ENCODE measurements at places on chromosomes 1 and 21. TPM values are rescaled to one million over a fixed set of nuclear protein-coding genes. Genes with fewer than 3 reads are reported as not detected.

DNA sequence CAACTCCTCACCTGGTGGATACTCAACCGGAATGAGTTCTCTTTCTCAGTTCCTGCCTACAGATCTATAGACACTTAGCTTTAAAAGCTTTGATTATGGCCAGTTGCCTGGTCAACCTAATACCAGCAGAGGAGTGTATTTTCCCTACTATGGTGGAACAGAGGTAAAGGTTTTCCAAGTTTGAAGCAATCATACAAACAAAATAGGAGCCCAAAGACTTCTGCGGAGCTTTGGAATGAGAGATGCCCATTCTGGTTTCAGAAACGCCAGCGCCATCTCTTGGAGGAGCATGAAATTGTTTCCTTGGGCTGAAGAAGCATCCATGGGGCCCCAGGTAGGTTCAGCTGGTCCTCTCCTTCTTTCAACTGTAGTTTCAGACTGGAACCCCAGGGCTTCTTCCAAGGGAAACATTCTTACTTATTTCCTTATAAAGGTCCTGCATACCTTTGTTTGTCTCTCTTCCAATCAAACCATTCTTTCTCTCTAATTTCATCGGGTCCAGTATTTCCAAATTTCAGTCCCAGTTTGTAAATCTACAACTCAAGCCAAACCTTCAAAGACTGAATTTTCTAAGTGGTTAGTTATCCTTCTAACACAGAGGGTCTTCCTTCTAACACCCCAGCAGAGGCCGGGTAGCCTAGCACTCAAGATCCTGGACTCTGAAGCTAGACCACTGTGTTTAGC lies 95.9 kb downstream of the KCNJ15 start:
- DNase-seq = peak; percentile 68

GRCh38 chr1:98058676-98059075 lies 137.8 kb upstream of the DPYD start:
- DNase-seq = no peak

DNA sequence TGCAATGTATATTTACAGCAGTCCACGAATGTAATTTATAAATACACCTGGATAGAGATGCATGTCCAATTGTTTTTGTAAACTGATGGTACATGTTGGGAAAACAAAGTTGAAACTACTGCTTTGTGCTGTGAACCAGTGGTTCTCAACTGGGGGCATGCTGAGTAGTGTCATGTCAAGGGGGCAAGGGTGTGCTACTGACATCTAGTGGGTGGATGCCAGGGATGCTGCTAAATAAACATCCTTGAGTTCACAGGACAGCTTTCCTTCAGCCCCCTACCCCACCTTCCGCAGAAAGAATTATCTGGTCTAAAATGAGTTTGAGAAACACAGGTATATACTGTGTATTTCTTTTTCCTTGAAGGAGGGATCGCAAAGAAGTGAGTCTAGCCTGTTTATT lies 95.9 kb downstream of the RASAL2 start:
- DNase-seq = no peak

The ADGRL4 gene
- polyA plus RNA-seq = 19.0 TPM

The RGS13 gene
- not detected for polyA plus RNA-seq

The CNKSR1 gene
- polyA plus RNA-seq = 16.2 TPM
